Stimulated activated CD8-positive, alpha-beta memory T cell treated with anti-CD3 and anti-CD28 coated beads, Interleukin-4, amount 100 ng/mL, for 1 hour (primary cell): ENCODE measurements at places on chromosomes 5 and 9.

DNA sequence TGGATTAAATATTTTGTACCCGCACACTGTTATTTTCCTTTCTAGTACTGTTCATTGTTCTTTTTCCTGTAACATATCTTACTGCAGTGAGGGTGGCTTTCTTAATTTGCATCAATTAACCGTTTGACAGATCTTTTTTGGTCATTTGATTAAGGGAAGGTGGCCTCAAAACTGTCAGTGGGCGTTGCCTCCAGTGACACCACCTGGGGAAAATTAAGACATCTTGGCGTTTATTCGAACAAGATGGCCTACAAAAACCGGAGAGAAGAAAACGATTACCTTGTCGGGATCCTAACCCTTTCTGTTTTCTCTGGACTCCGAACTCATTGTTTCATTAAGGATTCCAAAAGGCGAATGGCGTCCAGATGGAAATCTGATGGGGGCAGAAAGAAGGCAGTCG lies 2.0 kb downstream of the BASP1 start:
- DNase-seq: no peak

- no peak for DNase-seq
Measured at GRCh38 chr5:132313366-132313765, 19.2 kb downstream of the SLC22A4 start.

DNA sequence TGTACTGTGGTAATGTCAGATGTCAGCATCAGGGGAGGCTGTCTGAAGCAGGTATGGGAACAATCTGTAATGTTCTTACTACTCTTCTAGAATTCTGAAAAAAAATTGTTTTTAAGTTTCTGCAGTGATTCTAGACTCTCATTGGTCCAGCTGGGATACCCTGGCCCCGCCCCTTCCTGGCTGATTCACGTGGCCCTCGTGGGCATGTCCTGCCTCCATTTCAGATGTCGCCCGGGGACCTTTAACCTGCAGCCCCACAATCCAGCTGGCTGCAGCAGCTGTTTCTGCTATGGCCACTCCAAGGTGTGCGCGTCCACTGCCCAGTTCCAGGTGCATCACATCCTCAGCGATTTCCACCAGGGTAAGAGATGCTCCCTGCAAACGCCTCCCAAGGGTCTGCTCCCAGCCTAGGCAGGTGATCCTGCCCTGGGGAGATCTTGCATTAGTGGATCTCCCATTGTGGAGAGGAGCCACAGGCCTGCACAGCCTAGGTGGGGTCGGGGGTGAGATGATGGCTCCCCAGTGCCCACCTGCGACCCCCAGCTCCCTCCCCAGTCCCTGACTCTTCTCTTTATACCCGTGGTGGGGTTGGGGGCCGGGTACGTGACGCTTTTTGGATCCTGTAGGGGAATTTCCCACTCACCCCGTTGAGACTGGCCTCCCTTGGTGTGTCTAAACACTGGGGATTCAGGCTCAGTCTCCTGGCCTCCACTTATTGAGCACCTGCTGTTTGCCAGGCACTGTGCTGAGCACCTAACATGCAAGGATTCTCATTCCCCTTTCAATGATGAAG lies 36.5 kb downstream of the LAMC3 start:
- no peak for DNase-seq

DNA sequence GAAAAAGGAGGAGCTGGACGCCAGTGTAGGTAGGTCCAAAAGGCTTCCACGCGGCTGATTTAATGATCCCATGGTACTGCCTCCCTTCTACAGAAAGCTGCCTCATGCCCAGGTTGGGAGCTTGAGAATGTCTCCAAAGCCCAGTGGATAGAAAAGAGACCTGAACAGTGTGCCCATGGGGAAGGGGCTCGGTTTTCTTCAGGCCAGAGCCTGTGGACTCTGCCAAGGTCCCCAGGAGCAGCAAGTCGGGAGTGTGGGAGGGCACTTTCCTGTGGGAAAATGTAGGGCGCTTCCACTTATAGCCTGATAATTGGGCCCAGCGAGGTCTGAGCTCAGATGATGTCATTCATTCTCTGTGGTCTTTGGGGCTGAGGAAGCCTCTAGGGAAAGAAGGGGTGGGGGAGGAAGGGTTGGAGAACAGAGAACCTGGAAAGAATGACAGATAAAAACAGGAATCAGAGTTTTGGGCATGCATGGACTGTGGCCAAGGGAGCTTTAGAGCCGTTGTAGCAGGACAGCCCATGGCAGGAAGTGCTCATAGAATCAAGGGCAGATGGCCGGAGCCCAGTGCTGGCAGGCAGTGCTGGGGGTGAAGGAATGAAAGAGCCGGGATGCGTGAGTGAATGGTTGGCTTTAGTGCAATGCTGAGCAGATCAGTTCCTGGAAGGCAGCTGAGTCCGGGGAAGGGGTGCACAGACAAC lies 42.5 kb upstream of the SH3PXD2B start:
- no peak for DNase-seq

- no peak for DNase-seq
Measured at GRCh38 chr9:124302921-124303320, 45.2 kb downstream of the NEK6 start.
